ENCODE measurements at places on chromosomes 5 and 9.

DNA sequence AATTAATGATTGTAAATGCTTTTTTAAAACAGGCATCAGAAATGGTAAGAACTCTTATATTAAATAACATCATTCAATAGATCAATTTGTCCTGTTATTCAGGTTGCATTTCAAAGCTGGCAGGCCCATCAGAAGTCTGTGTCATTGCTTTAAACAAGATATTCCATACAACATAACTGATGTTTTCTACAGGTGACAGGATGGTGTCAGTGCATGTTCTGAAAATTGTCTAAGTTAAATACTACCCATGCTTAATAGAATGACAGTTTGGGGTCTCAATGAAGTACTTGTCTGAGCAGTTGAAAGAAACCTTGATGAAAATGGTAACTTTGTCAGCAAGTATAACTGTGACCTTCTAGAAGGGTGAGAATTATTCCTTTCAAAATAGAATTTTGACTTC is 263.2 kb downstream of the ISL1 start:
- DNase-seq = no peak

GRCh38 chr5:176996780-176997179 is 9.8 kb downstream of the UIMC1 start:
- no peak for DNase-seq

- DNase-seq = peak; percentile 9
Measured at GRCh38 chr9:94139672-94140417, 55.6 kb downstream of the PTPDC1 start.

DNA sequence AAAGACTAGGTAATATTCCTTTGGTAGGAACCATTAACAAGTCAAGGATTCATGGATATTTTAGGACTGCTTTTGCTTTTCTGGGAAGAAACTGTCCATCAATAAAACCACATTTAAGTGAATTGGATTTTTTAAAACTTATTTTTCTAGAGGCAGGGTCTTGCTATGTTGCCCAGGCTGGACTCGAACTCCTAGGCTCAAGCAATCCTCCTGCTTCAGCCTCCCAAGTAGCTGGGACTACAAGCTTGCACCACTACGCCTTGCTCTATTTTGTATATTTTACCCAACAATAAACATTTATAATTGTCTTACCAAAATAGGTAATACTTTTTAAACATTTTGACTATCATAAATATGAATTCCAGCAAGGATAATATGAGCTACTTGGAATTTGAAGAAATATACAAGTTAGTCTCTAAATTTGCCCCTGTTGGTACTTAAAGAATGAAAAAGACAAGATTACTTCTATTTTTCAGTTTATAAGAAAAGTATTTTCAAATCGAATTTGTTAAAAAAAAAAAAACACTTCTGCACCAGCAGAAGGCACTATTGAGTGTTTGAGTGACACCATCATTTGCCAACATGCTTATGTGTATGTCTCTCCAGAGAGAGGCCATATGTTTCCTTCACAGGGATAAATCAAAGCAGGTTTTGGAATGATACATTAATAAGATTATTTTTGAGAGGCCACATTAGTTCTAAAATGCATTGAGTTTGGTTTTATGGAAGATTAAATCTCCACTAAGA is 60.0 kb upstream of the CARTPT start:
- DNase-seq = no peak

GRCh38 chr5:144370273-144370672 is 199.6 kb downstream of the KCTD16 start:
- no peak for DNase-seq

GRCh38 chr5:179327021-179327735 is 18.1 kb downstream of the ADAMTS2 start:
- no peak for DNase-seq

DNA sequence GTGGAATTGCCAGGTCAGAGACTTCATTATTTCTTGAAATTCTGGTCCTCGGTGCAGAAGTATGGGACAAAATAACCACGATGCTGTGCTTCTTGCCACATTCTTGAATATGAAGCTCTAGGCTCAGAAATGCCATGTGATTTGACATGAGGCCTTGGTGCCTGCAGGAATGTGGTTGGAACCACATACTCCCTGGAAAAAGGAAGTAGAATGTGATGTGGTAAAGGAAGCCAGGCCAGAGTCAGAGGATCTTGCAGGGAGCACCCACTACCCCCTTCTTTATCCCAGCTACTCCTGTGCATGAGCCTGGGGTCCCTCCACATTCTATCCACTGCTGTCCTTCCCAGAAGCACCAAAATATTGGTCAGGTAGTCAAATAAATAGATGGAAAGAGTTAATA is 80.9 kb downstream of the FOXD1 start:
- DNase-seq = no peak

GRCh38 chr9:124875501-124875900 is 13.6 kb downstream of the ARPC5L start:
- no peak for DNase-seq

- DNase-seq = no peak
Measured at GRCh38 chr5:158531860-158532259, 567.9 kb downstream of the EBF1 start.

DNA sequence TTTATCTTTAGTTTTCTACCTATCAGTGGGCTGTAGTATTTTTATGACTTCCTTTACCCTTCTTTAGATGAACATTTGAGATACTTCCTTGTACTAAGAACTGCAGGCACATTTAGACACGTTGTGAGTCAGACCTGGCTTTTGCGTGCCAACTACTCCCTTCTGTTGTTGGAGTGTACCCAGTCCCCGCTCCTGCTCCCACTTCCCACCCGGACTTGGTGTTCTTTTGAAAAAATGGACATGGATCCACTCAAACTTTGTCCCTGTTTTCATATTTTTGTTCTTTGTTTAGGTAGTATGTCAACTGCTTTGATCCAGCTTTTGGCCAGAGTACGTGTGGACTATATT is 60.7 kb downstream of the PARP8 start:
- no peak for DNase-seq

GRCh38 chr5:122545986-122546385 is 228.9 kb upstream of the SNX2 start:
- DNase-seq = no peak

DNA sequence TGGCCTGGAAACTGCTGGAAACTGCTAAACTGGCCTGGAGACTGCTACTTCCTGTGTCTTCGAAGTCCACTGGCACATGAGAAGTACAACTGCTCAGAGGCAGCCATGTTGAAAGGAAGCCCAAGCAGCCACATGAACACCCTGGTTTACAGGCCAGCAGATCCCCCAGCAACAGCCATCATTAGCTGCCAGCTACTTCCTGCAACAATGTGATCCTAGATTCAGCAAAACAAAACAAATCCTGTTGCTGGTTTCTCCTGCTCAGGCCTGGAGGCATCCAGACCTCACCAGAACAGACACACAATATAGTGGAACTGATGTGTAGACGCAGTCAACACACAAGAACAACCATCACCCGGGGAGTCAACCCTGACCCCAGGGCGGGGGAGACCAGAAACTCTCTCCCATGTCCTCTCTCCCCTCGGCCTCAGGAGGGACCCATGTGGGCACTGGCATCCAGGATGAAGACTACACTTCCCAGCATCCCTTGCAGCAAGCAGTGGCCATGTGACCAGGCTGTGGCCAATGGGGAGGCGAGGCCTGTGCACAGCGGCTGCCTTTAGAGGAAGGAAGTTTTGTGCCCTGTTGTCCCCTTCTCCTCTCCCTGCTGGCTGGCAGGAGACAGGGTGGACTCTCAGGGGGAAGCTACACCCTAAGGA is 9.2 kb upstream of the LCN15 start:
- DNase-seq = peak; percentile 35

DNA sequence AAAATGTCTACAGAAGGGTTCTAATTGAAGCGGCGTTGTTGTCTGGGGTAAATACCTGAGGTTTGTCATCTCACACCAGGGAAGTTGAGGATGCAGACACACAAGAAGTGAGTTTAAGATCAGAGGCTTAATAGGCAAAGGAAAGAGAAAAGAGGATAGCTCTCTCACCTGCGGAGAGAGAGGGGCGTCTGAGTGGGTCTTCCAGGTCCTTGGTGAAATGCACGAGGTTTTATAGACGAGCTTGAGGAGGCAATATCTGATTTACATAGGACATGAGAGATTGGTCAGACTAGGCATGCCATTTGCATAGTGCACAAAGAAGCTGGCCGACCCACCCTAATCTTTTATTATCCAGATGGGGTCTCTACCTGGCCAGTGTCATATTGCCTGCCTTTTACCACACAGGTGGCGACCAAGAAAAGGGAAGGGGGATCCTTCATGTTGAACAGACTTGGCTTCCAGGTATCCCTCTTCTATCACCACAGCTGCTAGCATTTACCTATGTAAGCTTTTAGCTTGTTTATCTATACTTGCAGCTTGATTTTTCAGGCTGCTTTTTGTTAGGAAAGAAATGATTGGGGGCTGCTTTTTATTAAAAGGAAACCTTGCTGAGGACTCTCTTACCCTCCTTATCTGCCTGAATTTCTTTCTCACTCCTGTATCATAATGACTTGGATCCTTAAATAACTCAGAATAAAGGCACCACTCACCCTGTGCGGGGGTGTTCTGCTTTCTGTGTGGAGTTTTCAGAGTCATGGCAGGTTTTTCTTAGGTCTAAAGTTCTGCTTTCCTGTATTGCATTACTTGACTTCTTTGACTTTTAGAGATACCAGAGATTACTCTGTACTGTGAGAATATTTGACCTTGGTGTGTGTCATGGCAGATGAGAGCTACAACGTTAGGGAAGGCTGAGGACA is 9.4 kb upstream of the GLT6D1 start:
- DNase-seq = no peak

- no peak for DNase-seq
Measured at GRCh38 chr5:88355490-88356050, 86.9 kb upstream of the TMEM161B start.
